ENCODE measurements at places on chromosomes 1 and 21. TPM values are rescaled to one million over a fixed set of nuclear protein-coding genes. Genes with fewer than 3 reads are reported as not detected.
A peak's percentile ranks its signal among the peaks of the same experiment; 100 is the strongest.

Gene TRIM58
- total RNA-seq: 10.8 TPM

Gene LCE1A
- not detected for total RNA-seq

Gene FAM131C
- 0.15 TPM for total RNA-seq

Gene MIB2
- 66.8 TPM for total RNA-seq

Gene CD53
- total RNA-seq: not detected

Gene WDR64
- not detected for total RNA-seq

Gene MXRA8
- 316 TPM for total RNA-seq

- DNase-seq: no peak
Measured at GRCh38 chr1:214272964-214273533, 7.9 kb upstream of the SMYD2 start.

GRCh38 chr1:116586741-116587143 is 15.9 kb upstream of the CD58 start:
- DNase-seq: no peak

DNA sequence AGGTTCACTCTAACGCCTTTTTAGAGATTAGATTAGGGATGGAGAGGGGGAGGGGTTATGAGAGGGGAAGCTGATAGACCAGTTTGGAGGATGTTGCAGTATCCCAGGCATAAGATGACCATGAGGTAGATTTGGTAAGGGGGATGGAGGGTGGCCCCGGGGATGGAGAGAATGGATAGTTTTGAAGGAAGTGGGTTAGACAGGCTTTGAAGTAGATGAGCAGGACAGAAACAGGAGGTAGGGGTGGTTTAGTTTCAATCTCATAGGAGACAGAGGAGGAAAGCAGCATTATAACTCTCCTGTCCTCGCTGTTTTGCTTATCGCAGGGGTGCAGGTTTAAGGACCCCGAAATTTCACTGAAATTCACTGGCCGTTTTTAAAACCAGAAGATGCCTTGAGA is 11.8 kb downstream of the UBIAD1 start:
- no peak for DNase-seq

DNA sequence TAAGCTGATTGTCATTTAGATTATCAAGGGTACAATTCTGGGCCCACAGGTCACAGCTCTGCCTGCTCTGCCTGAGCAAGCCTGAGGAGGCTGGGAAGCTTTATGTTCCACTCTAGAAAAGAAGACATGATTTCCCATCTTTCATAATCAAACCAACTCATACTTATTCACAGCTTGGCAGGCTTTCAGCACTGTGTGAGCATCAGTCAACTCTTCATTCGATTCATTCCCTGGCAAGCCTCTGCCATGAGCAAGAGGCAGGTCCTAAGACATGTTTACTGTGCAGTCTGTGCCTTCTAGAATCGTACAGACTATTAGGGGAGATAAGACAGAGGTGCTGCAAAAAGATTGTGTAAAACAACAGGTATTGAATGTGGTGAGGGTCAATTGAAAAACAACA is 24.5 kb upstream of the KIRREL1 start:
- DNase-seq: peak; percentile 90

GRCh38 chr1:51491166-51491981 is 27.7 kb downstream of the EPS15 start:
- no peak for DNase-seq

DNA sequence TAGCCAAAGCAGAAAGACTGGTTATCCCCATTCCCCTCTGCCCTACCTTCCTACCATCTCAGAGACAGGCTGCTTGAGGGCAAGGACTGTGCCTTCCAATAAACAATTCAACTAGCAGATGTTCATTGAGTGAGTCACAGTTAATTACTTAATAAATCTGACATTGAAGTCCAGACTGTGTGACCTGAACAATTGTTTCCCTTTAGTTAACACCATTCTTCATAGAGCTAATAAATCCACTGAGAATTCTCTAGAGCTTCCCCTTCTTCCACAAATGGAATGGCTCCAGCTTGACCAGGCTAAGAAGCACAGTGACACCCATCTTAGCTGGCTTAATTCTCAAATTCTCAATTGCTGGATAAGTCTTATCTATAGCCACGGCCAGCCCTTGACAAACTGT is 61.9 kb upstream of the GJA5 start:
- no peak for DNase-seq

DNA sequence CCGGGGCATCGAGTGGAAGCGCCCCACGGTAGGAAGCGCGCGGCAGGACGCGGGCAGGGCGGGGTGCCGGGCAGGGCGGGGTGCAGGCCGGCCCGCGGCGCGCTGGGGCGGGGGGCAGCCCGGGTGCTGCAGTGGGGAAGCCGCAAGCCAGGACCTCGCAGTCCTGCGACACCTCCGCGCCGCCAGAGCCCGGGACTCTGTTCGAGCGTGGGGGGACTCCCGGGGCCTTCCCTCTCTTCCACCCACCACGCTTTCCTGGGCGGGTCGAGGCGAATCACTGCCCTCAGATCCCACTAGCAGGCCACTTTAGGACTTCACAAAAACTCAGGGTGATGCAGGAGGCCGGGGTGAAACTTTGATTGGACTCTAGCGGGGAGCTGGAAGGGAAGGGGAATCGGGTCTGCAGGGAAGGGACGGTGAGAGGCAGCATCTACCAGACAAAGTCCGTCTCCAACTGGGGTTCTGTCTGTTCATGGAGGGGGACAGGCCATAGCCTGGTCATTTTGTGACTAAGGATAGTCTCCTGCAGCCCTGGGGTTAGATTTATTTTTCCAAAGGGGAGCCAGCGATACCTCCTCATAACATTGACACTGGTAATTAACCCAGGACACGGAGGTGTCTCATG is 623 bp downstream of the CAPN2 start:
- peak; percentile 47 for DNase-seq

GRCh38 chr1:55288245-55288644 is 73.1 kb upstream of the USP24 start:
- no peak for DNase-seq

DNA sequence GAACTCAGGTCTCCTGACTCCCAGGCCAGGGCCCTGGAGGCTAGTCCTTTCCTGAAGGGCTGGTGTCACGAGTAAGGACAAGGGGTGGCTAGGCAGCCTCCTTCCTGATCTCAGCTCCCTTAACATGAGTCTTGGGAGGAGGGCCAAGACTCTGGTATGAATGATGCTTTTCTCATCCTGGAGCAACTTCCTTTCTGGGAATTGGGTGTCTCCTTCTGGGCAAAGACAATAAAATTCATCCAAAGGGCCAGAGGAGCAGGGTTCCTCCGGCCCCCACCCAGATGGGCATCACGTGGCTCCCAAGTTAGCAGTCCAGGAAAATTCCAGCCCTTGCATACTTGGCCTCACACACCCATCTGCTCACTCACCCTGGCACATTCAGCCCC is at the start of gene FAM167B:
FAM167B (plus strand) TSS at position 335 of the 386 bp plus-strand sequence. CDS start 200 bp downstream, outside the sequence.
- DNase-seq: peak; percentile 73

GRCh38 chr21:15850645-15851044 is 120.9 kb downstream of the USP25 start:
- DNase-seq: no peak

DNA sequence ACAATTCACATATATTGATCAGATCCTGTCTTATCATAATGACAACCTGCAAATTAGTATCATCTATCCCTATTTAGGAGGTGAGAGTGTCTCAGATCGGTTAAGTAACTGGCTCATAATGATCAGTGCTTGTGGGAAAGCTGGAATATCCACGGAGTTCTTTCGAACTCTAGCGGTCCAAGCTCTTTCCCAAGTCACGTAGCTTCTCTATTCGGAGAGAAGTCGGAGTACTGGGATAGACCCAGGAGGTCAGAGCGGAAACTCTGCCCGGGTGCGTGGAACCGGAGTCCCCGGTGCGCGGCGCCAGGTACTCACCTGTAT is 339 bp downstream of the PTGS2 start:
- DNase-seq: no peak

GRCh38 chr1:51264451-51264850 is 28.4 kb downstream of the RNF11 start:
- DNase-seq: peak; percentile 81

GRCh38 chr21:45698493-45699184 is 55.1 kb downstream of the PCBP3 start:
- peak; percentile 91 for DNase-seq

GRCh38 chr21:22791986-22792560 is 1793.9 kb downstream of the NCAM2 start:
- DNase-seq: no peak

DNA sequence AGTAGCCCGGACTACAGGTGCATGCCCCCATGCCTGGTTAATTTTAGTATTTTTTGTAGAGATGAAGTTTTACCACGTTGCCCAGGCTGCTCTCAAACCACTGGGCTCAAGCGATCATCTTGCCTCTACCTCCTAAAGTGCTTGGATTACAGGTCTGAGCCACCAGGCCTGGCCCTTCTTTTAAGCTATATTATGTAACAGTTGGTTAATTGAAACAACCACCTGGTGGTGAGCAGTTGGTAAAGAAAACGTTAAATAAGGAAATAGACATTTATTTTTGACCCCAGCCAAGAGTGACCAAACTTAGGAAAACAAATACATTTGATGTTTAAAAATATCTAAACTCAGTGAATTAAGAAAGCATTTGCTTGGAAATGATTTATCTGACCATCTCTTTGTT is 12.1 kb upstream of the PDC start:
- no peak for DNase-seq

DNA sequence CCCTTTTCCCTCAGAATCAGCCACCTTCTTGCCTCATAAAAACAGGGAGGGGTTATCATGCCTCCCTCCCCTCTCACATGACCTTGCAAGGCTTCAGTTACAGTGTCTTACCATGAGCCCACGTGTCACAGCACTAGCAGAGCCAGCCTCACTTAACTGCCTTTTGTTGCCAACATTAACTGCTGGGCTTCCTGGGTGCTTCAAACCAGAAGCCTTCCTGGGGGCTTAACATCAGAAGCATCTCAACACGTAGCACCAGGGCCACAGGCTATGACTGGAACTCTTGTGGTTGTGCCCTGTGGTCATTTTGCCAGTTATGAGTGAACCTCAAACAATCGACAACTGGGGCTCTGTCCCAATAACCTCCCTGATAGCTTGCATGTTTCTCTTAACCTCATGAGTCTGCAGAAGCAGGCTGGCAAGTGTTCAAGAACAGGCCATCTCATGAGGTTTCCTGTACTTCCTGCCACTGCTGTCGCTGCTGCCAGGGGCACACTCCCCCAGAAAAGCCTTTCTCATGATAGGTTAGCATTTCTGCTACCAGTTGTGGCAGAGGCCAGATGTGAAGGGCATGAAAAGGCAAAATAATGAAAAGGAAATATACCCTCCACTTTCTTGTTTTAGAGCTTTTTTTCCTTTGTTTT is 132.2 kb downstream of the GLUL start:
- DNase-seq: peak; percentile 74

DNA sequence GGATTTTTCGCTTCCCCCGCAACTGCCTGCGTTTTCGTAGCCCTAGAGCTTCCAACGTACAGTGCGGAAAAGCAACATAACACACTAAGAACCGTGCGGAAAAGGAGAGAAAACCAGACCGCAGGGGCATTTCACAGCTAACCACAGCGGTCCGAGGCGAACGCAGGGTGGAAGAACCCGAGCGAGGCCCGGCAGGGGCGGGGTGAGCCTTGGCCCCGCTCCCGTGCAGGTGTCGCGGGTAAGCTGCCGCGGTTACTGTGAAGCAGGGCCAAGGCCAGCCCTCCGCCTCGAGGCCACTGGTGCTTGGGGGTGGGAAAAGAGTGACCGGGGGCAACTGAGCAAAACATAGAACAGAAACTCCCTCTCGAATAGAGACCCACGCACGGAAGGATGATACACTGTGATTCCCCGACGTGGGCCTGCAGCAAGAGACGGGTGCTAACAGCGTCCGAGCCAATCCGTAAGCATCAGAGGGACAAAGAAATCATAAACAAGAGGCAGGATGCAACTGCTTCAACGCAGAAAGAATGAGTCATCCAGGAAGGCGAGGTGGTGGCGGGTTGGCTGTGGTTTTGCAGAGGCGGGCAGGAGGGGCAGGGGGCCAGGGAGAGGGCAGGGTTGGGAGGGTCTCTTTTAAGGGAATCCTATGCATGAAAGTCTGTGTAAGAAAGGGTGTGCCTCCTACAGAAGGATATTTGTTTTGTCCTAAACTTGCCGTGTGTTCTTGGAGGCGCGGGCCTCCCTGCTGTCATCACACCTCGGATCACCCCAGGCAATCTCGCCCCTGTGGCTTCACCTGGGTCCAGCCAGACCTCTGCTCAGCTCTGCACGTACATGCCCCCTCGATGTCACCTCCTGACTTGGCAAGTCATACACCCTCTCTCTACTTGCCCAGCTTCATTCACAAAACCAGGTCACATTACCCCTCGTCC is 7.3 kb downstream of the GNG4 start:
- DNase-seq: peak; percentile 33

GRCh38 chr21:41673596-41674335 is 93.1 kb downstream of the RIPK4 start:
- DNase-seq: peak; percentile 90

GRCh38 chr1:201378804-201379203 is 1.3 kb upstream of the TNNT2 start:
- DNase-seq: no peak

DNA sequence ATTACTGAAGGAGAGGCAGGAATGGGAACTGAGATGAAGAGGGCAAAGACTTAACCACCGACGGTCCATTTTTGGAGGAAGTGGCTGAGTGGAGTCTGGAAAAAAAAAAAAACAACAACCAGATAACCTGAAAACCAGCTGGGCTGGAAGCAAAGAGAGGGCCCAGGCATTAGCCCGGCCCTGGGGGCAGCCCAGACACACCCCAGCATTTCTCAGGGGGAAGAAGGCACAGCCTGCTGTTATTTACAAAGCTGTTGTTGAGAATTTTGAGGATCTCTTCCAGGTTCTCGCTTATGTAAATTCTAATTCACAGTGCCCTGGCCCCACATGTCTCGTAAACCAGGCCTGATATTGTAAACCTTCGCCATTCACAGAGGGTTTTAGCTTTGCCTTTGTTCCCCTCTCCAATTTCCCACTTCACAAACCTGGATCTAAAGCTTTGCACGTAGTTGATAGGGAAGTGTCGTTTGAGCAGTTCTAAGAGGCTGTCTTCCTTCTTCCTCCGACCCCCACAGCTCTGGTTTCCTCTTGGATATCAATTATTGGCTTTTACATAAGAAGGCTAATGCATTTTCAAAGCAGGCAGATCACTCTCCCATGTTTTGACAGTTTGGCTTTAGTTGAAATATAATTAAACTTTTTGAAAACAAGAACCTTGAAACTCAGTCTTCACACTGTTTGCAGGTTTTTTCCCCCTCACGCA is 161.8 kb upstream of the IRF2BP2 start:
- no peak for DNase-seq

GRCh38 chr21:43025636-43026180 is 49.9 kb downstream of the CBS start:
- DNase-seq: no peak

GRCh38 chr1:112694363-112694929 is 12.5 kb downstream of the RHOC start:
- no peak for DNase-seq

GRCh38 chr1:2268285-2269056 is 40.4 kb downstream of the SKI start:
- no peak for DNase-seq

GRCh38 chr1:7374563-7375160 is 396.4 kb upstream of the VAMP3 start:
- DNase-seq: no peak

GRCh38 chr1:183227422-183228346 is 41.6 kb downstream of the LAMC2 start:
- DNase-seq: peak; percentile 55

DNA sequence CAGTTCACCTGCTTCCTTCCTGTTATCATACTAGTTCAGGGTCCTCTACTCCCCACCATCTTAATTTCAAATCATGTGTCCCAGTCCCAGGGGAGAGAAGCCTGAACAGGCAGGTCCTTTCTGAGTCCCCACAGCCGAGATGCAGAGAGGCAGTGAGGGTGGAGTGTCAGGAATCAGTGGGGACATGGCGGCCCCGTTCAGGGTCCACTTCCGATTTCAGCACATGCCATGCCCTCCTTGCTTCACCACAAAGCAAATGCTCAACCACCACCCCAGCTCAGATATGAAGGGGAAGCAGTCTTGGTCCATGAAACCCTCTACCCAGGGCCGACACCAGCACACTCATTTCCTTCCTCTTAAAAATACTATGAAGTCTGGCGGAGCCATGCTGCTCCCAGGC is 5.2 kb upstream of the SEMA4A start:
- no peak for DNase-seq

Measured in MG63 (cell line).